Astrocyte of the spinal cord (primary cell): ENCODE measurements at places on chromosomes 2 and 18.

- no peak for DNase-seq
These were observed 1.1 kb downstream of the CDK5R2 start for GRCh38 chr2:218960309-218961165.

GRCh38 chr2:210049831-210050230, 47.4 kb downstream of the RPE start:
- no peak for DNase-seq

DNA sequence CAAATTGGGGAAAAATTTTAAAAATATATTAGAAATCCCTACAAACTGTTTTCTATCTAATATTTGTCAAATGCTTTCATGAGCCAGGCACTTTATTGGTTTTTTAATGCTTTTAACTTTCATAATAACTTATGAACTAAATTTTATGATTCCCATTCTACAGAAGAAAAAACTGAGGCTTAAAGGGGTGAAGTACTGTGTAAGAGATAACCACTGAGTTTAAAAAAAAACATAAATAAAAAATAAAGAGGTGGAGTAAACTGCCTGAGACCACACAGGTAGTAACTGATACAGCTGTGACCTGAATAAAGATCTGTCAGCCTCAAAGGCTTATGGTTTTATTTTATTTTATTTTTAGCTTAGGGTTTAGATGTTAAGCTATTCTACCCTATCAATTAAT, 24.7 kb downstream of the PNPT1 start:
- DNase-seq, result no peak

GRCh38 chr2:159217676-159218075, 68.8 kb downstream of the WDSUB1 start:
- no peak for DNase-seq
